ENCODE measurements at places on chromosomes 7 and 10.

DNA sequence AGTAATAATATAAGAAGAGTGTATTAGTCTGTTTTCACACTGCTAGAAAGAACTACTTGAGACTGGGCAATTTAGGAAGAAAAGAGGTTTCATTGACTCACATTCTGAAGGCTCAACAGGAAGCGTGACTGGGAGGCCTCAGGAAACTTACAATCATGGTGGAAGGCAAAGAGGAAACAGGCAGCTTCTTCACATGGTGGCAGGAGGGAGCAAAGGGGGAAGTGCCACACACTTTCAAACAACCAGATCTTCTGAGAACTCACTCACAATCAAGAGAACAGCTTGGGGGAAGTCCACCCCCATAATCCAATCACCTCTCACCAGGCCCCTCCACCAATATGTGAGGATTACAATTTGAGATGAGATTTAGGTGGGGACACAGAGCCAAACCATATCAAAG, 212.5 kb upstream of the HDAC9 start:
- peaks cover 2% of the 10 kb centered on the region for H3K27me3 ChIP-seq
- DNase-seq = no peak
- H3K27ac ChIP-seq = no peak overlapping the region
- H3K36me3 ChIP-seq = no peaks in the 10 kb centered on the region
- H3K4me1 ChIP-seq = no peaks in the 10 kb centered on the region

GRCh38 chr10:74223755-74224529, 72.9 kb downstream of the ADK start:
- H3K27me3 ChIP-seq = no peaks in the 10 kb centered on the region
- peaks cover 9% of the 10 kb centered on the region for H3K36me3 ChIP-seq
- no peak overlapping the region for H3K4me3 ChIP-seq
- H3K27ac ChIP-seq = peak overlapping the region; percentile 74
- DNase-seq = no peak

- DNase-seq = no peak
- H3K27ac ChIP-seq = no peak overlapping the region
- H3K36me3 ChIP-seq = no peaks in the 10 kb centered on the region
- peaks cover 12% of the 10 kb centered on the region for H3K4me1 ChIP-seq
- peaks cover 36% of the 10 kb centered on the region for H3K27me3 ChIP-seq
These were observed 103.0 kb downstream of the TCF7L2 start for GRCh38 chr10:113053091-113053490.

DNA sequence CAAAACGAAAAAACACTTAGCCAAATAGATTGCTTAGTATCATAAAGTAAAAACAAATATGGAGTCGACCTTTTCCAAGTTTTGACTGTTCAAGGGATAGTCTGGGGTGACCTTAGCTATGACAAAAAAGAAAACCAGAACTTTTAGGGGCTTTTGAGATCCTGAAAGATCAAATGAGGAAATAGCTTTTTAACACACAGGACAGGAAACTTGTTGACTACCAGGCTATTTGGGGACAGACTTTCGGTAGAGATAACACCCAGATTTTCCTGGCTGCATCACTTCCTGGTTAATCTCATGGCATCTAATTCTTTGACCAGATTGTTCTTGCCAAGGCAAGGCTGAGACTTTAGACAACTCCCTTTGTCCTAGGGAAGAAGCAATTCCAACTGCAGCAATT, 34.5 kb upstream of the EGR2 start:
- H3K4me1 ChIP-seq = peaks cover 41% of the 10 kb centered on the region
- H3K27me3 ChIP-seq = peaks cover 13% of the 10 kb centered on the region
- H3K4me3 ChIP-seq = no peak overlapping the region
- no peak overlapping the region for H3K27ac ChIP-seq
- DNase-seq = no peak

DNA sequence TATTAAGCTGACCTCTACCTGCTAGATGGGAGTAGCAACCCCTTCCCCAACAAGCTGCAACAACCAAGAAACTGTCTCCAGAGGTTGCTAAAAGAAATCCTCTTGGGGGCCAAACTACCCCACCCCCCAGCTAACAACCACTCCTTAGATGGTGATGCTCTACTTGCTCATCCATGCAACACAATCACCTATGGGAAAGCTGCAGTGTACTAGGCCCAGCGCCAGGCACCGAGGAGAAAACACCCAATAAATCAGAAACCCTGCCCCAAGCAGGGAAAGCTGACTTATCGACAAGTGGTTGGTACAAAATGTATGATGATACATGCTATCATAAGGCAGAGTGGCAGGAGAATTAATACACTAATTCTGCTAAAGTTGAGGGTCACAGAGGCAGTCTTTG, 17.3 kb downstream of the SLC25A13 start:
- H3K4me3 ChIP-seq = no peak overlapping the region
- no peaks in the 10 kb centered on the region for H3K27me3 ChIP-seq
- H3K36me3 ChIP-seq = peaks cover 4% of the 10 kb centered on the region
- H3K4me1 ChIP-seq = peaks cover 21% of the 10 kb centered on the region
- DNase-seq = no peak

DNA sequence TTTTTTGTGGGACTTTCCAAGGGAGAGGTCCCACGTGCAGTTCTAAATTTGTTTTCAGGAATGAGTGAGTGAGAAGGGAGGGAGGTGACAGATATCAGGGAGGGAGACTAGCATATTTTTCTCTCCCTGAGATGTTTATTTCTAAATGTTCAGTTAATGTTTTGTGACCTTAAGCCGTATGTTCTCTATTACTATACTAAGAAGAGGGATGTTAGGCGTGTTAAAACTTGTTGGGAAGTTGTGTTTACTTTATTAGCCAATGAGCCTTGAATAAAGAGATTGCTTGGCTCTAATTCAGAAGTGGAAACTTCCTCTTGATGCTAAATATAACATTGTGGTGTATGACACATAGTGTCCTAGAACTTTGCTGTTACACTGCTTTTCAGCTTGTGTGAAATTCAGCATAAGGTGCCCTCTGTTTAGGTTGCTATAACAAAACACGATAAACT, 37.3 kb downstream of the DNAH11 start:
- no peak for DNase-seq
- no peaks in the 10 kb centered on the region for H3K27me3 ChIP-seq
- H3K4me3 ChIP-seq = no peak overlapping the region
- H3K27ac ChIP-seq = no peak overlapping the region
- no peaks in the 10 kb centered on the region for H3K36me3 ChIP-seq
- H3K4me1 ChIP-seq = no peaks in the 10 kb centered on the region

- H3K27me3 ChIP-seq = peaks cover 2% of the 10 kb centered on the region
- H3K4me1 ChIP-seq = peaks cover 11% of the 10 kb centered on the region
- H3K27ac ChIP-seq = no peak overlapping the region
- DNase-seq = no peak
These were observed 38.1 kb upstream of the DDC start for GRCh38 chr7:50603287-50603686.

DNA sequence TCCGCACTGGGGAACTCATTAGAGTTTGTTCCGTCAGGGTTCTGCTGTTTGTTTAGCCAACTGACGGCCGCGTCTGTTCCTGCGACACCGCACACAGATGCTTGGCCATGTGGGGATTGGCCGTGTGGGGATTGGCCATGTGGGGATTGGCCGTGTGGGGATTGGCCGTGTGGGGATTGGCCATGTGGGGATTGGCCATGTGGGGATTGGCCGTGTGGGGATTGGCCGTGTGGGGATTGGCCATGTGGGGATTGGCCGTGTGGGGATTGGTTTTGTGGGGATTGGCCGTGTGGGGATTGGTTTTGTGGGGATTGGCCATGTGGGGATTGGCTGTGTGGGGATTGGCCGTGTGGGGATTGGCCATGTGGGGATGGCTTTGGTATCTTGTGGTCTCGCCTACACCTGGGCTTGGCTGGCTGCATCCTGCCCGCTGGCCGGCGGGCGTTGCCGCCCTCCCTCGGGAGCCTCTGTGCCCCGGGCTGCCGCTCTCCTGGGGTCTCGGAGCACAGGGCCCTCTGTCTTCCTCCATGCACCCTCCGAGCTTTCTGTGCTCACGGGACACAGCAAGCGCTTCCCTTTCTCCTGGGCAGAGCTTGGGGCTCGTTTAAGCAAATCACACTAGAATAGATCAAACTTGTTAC, 62.5 kb downstream of the NKX6-2 start:
- DNase-seq = no peak
- H3K4me3 ChIP-seq = no peak overlapping the region
- no peaks in the 10 kb centered on the region for H3K27me3 ChIP-seq
- H3K36me3 ChIP-seq = no peaks in the 10 kb centered on the region

DNA sequence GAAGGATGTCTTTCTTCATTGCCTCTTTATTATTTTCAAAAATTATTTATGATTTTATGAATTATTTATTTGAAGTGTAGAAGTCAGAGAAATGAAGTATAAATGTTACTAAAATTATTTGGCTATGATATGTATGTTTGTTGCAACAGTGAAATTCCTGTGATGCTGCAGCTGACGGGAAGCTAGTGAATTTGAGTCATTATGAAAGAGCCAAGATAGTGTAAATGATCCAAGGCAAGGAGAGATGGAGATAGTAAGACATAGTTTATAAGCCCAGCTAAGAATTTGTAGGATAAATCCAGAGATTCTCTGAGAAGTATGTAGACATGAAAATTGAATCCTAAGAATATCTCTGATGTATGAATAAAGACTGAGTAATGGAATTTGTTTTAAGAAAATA, 30.8 kb downstream of the CASD1 start:
- no peak overlapping the region for H3K4me3 ChIP-seq
- H3K36me3 ChIP-seq = peaks cover 11% of the 10 kb centered on the region
- no peaks in the 10 kb centered on the region for H3K27me3 ChIP-seq
- no peaks in the 10 kb centered on the region for H3K4me1 ChIP-seq
- H3K27ac ChIP-seq = no peak overlapping the region

DNA sequence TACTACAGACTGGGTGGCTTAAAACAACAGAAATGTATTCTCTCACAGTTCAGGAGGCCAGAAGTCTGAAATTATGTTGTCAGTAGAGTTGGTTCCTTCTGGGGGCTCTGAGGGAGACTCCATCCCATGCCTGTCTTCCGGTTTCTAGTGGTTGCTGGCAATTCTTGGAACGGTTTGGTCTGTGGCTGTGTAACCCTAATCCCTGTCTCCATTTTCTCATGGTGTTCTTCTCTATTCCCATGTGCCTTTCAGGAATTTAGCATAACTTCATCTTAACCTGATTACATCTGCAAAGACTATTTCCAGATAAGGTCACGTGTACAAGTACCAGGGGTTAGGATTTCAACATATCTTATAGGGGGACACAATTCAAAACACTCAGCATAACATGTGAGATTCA, 73.2 kb downstream of the FAM241B start:
- no peaks in the 10 kb centered on the region for H3K36me3 ChIP-seq
- DNase-seq = no peak
- peaks cover 45% of the 10 kb centered on the region for H3K27me3 ChIP-seq
- no peaks in the 10 kb centered on the region for H3K4me1 ChIP-seq
- no peak overlapping the region for H3K4me3 ChIP-seq

DNA sequence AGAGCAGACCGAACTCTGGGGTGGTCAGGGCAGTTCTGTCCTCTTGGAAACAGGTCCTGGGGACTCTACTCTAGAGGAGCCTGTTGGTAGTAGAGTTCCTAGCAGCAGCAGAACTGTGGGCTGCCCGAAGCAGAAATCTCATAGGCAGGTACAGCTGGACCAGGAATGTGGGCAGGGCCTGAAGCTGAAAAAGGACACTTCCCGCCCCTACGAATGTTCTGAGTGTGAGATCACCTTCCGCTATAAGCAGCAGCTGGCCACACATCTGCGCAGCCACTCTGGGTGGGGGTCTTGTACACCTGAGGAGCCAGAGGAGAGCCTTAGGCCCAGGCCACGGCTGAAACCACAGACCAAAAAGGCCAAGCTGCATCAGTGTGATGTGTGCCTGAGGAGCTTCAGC, 8.3 kb upstream of the ZNF783 start:
- H3K27me3 ChIP-seq = no peaks in the 10 kb centered on the region
- peaks cover 8% of the 10 kb centered on the region for H3K4me1 ChIP-seq
- DNase-seq = no peak
- no peak overlapping the region for H3K27ac ChIP-seq
- H3K4me3 ChIP-seq = no peak overlapping the region

GRCh38 chr10:35182631-35183510, 56.2 kb downstream of the CREM start:
- no peak overlapping the region for H3K4me3 ChIP-seq
- DNase-seq = no peak
- peaks cover 16% of the 10 kb centered on the region for H3K36me3 ChIP-seq
- no peaks in the 10 kb centered on the region for H3K27me3 ChIP-seq

GRCh38 chr7:41255716-41256115, 447.2 kb downstream of the INHBA start:
- no peaks in the 10 kb centered on the region for H3K36me3 ChIP-seq
- no peak overlapping the region for H3K27ac ChIP-seq
- H3K4me3 ChIP-seq = no peak overlapping the region
- no peak for DNase-seq
- H3K4me1 ChIP-seq = peaks cover 1% of the 10 kb centered on the region

DNA sequence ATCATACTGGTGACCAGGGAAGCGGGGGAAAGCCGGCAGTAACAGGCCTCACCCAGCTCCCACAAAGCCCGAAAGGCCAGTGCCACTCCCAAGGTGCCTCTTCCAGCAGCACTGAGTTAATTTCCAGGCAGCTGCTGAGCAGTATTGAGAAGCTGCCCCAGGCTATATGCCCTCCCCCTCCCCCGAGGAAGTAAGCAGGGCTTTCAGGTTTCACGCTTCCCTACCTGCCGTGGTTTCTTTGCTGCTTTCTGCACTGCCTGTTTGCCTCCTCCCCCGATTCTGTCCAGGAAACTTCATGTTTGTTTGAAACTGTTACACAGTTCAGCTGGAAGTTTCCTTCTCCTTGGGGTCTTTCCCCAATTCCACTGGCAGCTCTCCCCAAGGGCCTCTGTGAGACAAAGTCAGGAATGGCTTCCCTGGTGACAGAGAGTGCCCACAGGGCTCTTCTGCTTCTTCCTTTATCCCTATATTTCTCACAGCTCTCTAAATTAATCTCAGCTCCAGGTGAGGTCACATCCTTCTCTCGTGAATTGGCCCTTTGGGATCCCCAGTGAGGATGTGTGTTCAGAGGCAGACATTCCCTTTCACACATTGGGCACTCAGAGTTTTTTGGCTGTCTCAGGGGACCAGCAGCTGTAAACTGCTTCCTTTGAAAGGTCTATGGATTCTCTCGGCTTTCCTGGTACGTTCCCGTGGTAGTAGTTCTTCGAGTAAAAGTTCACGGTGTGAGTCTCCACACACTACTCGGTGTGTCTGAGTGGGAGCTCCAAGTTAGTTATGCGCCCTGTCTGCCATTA, 19.4 kb downstream of the C1GALT1 start:
- H3K4me1 ChIP-seq = peaks cover 78% of the 10 kb centered on the region
- peak overlapping the region; percentile 81 for H3K27ac ChIP-seq
- H3K4me3 ChIP-seq = peak overlapping the region; percentile 41
- DNase-seq = peak; percentile 58
- H3K27me3 ChIP-seq = no peaks in the 10 kb centered on the region

DNA sequence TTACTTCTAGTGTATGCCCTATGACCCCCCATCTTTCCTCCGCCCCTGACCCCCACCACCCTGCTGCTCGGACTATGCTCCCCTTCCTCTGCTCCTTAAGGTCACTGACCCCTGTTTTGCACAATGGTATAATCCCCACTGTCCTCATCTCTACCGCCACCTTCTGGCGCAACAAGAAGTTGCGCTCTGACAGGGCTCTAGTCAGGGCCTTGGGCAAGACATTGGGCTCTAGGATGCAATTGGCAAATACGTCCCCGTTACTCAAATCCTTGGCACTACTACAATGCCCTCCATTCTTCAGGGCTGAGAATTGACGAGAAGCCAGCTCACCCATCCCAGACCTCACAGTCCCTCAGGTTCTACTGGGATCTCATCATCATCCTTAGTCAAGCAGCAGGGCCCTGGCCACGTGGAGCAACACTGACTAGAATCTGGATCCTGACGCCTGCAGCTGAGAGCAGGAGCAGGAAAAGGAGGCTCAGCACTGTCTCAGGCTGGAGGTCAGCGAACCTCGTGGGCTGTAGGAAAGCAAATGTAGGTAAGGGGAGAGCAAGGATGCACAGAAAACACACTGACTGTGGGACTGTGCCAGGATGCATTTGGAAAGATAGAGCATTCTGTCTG, 10.6 kb downstream of the LRIT2 start:
- DNase-seq = peak; percentile 54
- peak overlapping the region; percentile 20 for H3K4me3 ChIP-seq
- no peak overlapping the region for H3K27ac ChIP-seq
- no peaks in the 10 kb centered on the region for H3K27me3 ChIP-seq
- no peaks in the 10 kb centered on the region for H3K4me1 ChIP-seq

All from activated CD4-positive, alpha-beta T cell treated with anti-CD3 and anti-CD28 coated beads, Interleukin-2, amount 10 ng/mL, durations not matched to agents 7 days and 5 days (primary cell).